ENCODE measurements at places on chromosomes 7 and 10. TPM values are rescaled to one million over a fixed set of nuclear protein-coding genes. Genes with fewer than 3 reads are reported as not detected.
A peak's percentile ranks its signal among the peaks of the same experiment; 100 is the strongest.

DNA sequence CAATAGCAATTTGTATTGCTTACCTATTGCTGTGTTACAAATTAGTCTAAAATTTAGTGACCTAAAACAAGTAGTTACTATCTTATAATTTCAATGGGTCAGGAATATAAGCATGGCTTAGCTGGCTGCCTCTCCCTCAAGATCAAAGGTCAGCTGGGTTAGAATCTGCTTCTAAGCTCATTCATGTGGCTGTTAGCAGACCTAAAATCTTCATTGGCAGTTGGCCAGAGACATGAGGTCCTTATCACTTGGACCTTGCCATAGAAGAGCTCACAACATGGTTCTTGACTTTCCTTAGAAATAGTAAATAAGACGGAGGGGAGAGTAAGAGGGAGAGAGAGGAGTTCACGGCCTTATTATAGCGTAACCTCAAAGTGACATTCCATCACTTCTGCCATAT, 468.0 kb downstream of the HTR7 start:
- DNase-seq: no peak

GRCh38 chr7:16026253-16027020, 340.0 kb upstream of the MEOX2 start:
- no peak for DNase-seq

- no peak for DNase-seq
These were observed 57.7 kb downstream of the CREB3L2 start for GRCh38 chr7:137944168-137944567.

GRCh38 chr7:99397297-99397983, 11.0 kb downstream of the PDAP1 start:
- no peak for DNase-seq

GRCh38 chr10:48442809-48443177, 136.3 kb downstream of the MAPK8 start:
- DNase-seq: no peak

DNA sequence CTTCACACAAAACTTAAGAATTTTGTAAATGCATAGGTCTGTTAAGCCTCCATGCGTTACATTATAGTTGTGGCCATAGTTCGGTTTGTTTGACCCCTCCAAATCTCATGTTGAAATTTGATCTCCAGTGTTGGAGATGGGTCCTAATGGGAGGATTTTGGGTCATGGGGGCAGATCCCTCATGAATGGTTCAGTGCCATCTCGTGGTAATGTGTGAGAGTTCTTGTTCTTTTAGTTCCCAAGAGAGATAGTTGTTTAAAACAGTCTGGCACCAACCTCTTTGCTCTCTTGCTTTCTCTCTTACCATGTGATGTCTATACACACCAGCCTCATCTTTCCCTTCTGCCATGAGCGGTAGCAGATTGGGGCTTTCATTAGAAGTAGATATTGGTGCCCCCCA, 264.3 kb downstream of the TCF7L2 start:
- DNase-seq: no peak

- no peak for DNase-seq
These were observed 321.4 kb upstream of the MEOX2 start for GRCh38 chr7:16007911-16008310.

GRCh38 chr10:122715576-122715975, 15.9 kb upstream of the C10orf120 start:
- no peak for DNase-seq

DNA sequence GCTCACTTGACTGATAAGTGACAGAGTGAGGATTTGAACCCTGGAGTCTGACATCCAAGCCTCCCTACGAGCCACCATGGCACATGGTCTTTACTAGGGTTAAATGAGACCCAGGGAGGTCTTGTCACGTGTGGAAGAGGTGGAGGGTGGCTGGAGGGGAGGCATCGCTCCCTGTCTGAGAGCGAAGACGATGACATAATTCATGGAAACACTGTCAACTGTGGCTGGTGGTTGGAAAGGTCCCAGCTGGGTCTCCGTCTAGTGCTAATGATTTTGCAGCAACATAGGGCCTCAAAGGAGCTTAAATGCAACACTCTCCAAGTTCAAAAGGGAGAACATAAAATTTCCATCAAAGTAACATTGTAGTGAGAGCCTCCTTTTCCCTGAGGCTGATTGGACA, 99.9 kb upstream of the BAIAP2L1 start:
- DNase-seq: no peak

DNA sequence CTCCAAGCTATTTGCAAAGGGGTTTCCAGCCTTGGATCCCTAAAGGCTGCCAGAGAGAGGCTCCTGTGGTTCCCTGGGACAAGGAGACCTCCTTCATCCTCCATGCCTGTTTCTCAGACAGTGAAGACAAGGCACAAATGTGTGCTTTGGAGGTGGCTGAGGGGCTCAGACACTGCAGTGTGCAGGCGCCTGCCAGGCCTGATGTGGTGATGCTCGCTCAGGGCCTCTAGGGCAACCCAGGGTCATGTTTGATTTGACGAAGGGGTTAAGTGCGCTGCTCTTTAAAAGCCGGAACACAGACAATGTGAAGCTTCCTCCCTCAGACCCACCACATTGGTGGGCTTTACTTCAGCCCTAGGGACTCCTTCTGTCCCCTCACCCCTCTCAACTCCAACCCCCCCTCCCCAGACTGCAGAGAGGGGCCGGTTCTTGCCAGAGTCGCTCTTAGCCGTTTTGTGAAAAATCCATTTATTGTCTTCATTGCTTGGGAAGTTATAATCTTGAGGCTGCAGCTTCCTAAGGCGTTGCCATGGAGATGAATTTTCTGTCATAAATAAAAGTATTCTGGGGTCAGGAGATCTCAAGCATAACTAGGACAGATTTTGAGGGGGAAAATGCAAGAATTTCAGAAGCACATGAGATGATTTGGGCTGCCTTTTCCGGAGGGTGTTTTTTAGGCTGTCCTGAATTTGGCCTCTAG, 35.8 kb downstream of the PDGFA start:
- no peak for DNase-seq

GRCh38 chr10:6579904-6580278, at the start of gene PRKCQ:
PRKCQ (minus strand) TSS chr10:6580276; CDS start chr10:6515135, 65,141 bp downstream.
- peak; percentile 48 for DNase-seq

DNA sequence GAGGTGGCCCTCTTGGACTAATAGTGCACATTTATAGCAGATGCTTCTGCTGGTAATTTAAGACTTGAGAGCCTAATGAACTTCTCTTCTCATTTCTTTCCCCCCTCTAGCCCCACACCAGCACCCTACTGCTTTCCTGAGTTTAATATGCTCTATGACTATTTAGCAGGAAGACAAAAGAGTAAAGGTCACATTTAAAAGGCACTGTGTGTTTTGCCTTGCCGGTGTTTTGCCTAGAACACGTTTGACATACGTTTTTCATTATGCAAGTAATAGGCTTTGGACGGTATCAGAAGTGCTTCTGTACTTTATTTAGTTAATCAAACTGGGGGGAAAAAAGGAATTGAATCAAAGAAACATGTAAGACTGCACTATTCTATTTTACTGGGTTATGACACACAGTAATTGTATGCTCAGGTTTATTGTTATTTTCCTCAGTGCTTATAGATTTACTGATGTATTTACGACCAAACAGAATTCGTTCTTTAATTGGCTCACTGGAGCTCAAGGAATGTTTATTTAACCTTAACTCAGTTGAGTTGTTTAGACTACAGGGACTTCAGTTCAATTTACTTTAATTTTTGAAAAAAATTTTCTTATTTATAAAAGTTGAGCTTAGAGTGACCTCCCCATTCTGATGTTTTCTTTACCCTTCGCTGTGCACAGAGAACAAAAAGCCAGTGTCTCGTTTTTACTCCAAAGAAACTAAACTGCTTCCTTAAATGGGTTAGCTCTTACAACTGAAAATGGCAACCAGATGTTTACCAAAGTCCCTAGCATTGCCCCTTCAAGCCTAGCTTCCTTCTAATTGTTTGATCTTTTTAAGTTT, 35.4 kb downstream of the CPED1 start:
- no peak for DNase-seq

GRCh38 chr7:80150611-80151273, 16.1 kb downstream of the GNAI1 start:
- DNase-seq: no peak

GRCh38 chr7:112572669-112573301, 92.0 kb downstream of the LSMEM1 start:
- DNase-seq: no peak

GRCh38 chr10:110475722-110476515, 21.8 kb upstream of the DUSP5 start:
- DNase-seq: no peak

DNA sequence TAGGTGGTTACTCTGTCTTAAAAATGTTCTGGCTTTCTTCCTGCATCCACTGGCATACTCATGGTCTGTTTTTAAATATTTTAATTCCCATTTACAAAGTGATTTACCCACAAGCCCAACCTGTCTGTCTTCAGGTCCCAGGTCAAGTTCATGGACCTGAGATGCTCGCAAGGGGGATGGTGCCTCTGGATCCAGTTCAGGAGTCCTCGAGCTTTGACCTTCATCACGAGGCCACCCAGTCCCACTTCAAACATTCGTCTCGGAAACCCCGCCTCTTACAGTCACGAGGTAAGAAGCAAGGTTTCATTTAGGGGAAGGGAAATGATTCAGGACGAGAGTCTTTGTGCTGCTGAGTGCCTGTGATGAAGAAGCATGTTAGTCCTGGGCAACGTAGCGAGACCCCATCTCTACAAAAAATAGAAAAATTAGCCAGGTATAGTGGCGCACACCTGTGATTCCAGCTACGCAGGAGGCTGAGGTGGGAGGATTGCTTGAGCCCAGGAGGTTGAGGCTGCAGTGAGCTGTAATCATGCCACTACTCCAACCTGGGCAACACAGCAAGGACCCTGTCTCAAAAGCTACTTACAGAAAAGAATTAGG, 8.7 kb downstream of the ZKSCAN1 start:
- no peak for DNase-seq

GRCh38 chr10:60048091-60048501, 141.7 kb upstream of the CCDC6 start:
- peak; percentile 29 for DNase-seq

DNA sequence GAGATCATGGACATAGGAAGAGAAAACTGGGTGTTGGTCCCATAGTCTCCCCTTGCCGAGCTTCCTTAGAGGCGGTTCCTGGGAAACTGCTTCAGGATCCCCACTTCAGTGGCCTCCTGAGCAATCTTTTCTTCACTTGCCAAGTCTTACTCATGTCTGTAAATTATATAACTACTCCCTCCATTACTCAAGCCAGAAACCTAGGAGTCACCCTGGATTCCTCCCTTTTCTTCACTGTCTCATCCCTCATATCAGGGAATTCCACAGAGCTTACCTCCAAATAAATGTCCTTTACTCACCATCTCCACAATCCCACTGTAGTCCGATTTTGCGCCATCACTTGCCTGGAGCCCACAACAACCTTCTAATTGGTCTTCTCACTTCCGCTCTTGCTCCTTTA, 29.1 kb upstream of the TRUB1 start:
- no peak for DNase-seq

DNA sequence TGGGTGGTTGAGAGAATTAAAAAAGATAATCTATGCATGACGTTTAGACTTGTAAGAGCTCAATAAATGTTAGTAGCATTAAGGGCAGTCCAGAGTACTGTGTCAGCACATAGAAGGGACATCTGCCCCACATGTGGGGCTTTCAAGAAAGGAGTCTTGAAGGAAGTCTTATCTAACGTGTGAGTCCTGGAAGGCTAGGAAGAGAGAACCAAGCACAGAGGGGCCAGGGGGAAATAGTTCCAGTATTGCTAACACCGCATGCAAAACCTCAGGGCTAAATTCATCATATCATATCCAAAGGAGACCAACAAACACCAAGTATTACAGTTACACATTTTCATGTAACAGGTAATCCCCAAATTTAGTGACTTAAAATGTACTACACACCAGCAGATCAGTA, 122.7 kb downstream of the AOAH start:
- no peak for DNase-seq

DNA sequence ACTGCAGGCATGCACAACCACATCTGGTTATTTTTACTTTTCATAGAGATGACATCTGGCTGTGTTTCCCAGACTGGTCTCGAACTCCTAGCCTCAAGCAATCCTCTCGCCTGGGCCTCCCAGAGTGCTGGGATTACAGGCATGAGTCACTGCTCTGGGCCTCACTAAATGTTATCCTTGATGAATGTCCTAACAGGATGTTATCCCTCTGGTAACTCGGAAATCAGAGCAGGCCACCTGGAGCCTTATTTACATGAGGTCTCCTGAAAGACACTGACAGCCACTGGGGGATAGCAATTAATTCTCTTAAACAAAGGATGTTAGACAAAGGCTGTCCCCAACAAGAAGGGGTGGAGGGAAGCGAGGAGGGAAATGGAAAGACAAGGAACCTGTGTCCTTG, 4.5 kb upstream of the ZNF438 start:
- DNase-seq: no peak

DNA sequence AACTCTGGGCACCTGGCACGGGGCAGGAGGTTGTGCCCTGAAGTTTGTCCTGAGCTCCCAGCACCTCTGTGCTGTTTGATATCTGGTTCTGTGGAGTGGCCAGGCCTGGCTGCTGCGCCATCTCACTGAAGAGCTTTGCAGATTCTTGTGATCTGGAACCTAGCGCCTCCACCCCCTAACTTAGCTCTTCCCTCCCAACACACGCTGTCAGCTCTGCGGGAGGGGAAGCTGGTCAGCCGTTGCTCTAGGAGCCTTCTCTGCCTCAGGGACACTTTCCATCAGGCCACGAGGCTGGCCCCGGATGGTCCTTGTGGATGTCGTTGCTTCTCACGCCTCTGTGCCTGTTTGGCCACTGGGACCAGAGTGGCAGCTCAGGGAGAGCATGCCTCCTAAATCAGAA, 213.2 kb downstream of the CCDC3 start:
- no peak for DNase-seq

DNA sequence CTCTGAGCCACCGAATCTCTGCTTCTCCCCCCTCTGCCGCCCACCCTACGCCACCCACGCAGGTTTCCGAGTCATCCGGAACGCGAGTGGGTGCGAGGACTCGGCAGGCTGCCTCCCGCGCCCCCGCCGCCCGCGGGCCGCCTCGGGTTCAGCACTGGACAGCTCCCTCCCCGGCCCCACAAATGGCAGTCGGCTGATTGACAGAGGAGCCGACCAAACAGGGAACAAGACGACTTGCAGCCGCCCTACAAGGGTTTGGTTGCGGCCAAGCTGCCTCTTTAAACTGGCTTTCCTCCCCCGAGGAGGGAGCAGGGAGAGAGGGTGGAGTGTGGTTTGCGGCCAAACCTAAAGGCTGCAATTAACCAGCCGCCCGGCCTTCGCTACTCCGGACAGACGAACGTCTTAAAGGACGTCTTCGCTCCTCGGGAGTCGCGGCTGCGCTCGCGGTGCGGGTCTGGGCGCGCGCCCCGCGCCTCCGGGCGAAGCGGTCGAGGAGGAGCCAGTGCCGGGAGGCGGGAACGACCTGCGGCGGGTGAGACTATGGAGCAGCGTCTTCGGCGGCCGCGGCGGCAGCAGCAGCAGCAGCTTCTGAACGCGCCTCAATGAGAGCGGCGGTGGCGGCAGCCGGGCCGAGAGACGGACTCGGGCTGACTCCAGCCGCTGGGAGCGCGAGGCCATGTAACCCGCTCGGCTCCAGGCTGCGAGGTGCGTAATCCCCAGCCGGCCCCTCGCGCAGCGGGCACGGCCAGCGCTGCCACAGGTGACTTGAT, at the start of gene GPR158:
GPR158 (plus strand) TSS at position 541 of the 770 bp plus-strand sequence. CDS start 420 bp downstream, outside the sequence.
- DNase-seq: peak; percentile 92

GRCh38 chr7:112510001-112510742, 29.4 kb downstream of the LSMEM1 start:
- DNase-seq: no peak

Gene UPK3B
- polyA plus RNA-seq: 20.6 TPM

Gene ASB10
- not detected for polyA plus RNA-seq

Gene FGFR2
- 0.21 TPM for polyA plus RNA-seq

Gene NAT16
- 0.12 TPM for polyA plus RNA-seq

Gene PLCE1
- 10.7 TPM for polyA plus RNA-seq

Gene HDAC9
- polyA plus RNA-seq: 0.05 TPM

Gene STAG3
- 0.66 TPM for polyA plus RNA-seq

Gene ADARB2
- not detected for polyA plus RNA-seq

Gene FGFBP3
- 3.2 TPM for polyA plus RNA-seq

Gene ASZ1
- polyA plus RNA-seq: not detected

Gene NPM3
- 101 TPM for polyA plus RNA-seq
